ENCODE measurements at places on chromosomes 11 and 22.

DNA sequence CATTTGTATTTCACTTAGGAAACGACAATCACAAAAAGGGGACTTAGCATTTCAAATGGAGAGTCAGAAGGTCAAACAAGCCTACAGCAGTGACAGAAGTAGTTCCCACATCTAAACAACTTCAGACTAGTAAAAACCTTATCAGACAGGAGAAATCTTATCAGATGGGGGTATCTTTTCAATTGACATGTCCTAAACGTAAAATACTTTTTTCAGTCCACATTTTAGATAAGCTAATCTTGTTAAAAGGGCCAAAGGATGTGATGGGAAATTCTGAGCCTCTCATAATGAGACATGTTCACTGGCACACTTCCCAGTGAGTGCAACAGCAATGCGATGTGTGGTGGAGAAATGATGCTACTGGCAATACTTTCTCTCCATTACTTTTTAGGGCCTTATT lies 2.4 kb downstream of the MAPK1 start:
- DNase-seq: no peak

- DNase-seq: no peak
Observed at GRCh38 chr11:1877211-1878136, 14.2 kb downstream of the PRR33 start.

GRCh38 chr11:116648247-116649174 lies 124.3 kb downstream of the BUD13 start:
- no peak for DNase-seq

DNA sequence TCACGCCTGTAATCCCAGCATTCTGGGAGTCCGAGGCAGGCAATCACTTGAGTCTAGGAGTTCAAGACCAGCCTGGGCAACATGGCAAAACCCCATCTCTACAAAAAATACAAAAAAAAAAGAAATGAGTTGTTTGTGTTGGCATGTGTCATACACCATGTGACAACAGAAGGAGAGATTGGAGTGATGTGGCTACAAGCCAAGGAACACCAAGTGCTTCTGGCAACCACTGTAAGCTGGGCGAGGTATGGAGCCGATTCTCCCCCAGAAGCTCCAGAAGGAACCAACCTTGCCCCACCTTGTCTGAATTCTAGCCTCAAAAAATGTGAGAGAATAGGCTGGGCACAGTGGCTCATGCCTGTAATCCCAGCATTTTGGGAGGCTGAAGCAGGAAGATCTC lies 39.1 kb upstream of the SLC35C1 start:
- no peak for DNase-seq

GRCh38 chr11:121210445-121211080 lies 82.0 kb upstream of the SC5D start:
- no peak for DNase-seq

- DNase-seq: no peak
Observed at GRCh38 chr11:66979336-66979980, 4.4 kb downstream of the C11orf86 start.

- no peak for DNase-seq
Observed at GRCh38 chr11:11993839-11994238, 14.6 kb downstream of the DKK3 start.

- no peak for DNase-seq
Observed at GRCh38 chr11:36311926-36312595, 16.0 kb downstream of the PRR5L start.

- DNase-seq: no peak
Observed at GRCh38 chr11:44304091-44305025, 5.6 kb downstream of the ALX4 start.
